Dorsolateral prefrontal cortex (tissue), 122 donors: ENCODE measurements at places on chromosomes 16 and 17.

- DNase-seq = no peak
Observed at GRCh38 chr16:54431997-54432896, 145.7 kb upstream of the IRX3 start.

DNA sequence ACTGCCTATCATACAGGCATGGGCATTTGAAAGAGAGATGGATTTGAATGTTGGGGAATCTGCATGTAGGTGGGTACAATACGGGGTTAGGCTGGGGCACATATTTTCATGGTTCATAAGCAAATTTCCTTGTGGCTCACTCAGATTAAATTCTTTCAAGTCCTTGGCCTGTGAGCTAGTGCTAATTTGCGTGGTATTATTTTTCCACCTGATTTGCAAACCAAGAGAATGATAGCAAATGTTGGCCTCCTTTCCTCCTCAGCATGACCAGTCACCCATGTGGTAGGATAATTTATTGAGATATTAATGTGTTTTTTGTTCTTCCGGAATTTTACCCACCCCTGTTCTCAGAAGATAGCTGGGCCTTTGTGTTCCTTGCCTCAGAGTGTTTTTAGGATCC is 22.9 kb downstream of the FAM20A start:
- DNase-seq = no peak

DNA sequence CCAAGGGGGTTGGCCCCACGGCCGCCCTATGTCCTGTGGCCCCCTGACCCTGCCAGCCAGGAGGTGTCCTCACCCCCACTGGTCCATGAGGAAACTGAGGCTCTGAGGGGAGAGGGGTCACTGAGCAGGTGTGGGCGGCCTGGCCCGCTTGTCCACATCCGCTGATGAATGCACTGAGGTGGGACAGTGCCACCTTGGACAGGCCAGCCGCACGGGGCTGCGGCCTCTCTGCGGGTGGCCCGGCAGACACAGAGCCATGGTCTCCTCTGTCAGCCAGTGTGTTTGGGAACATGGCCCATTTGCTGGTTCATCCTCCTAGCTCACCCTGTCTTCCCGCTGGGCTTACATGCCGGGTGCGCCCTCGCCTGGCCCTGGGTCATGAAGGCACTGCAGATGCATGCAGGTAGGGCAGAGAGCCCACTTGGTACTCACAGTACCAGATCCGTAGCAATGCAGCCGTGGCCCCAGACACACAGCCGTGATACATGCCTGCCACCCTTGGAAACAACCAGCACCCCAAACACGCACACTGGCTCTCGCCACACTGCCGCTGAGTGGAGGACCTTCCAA is 93.9 kb downstream of the ENGASE start:
- no peak for DNase-seq

- DNase-seq = no peak
Observed at GRCh38 chr16:50334106-50334975, 34.4 kb downstream of the BRD7 start.

GRCh38 chr17:67602974-67603373 is 114.8 kb upstream of the NOL11 start:
- no peak for DNase-seq

- DNase-seq = no peak
Observed at GRCh38 chr17:30263552-30264333, 28.0 kb downstream of the BLMH start.
